ENCODE measurements at places on chromosomes 3 and 15.
A peak's percentile ranks its signal among the peaks of the same experiment; 100 is the strongest.

DNA sequence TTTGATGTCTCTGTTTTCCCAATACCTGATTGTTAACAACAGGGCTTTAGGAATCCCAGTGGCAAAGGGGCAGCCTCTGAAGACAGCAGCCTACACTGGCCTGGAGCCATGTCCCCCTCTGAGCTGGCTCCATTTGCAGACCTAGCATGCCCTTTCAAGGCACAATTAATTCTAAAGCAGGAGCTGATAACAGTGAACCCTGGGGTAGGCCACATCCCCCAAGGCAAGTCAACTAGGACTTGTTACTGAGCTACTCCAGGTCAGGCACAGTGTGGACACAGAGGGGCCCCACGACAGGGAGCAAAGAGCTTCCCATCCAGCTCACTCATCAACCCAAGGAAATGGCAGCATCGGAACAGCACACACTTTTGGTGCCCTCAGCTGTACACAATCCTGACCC is 51.9 kb downstream of the SPSB4 start:
- DNase-seq: peak; percentile 61

- DNase-seq: no peak
Observed at GRCh38 chr3:128012050-128012449, 40.2 kb upstream of the SEC61A1 start.

DNA sequence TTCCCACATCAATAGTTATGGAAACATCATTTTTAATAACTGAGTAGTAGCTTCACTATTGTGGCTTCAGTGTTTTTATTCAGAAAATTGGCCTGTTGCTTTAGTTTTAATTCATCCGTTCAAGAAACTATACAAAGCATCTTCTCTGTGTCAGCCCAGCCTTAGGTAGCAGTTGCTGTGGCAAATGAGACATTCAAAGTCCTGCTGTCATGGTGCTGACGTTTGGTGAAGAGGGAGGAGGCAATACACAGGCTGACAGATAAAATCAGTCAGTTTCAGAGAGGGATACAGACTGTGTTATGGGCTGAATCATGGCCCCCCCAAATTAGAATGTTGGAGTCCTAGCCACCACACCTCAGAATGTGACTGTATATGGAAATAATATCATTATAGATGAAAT is 56.5 kb downstream of the SLC7A14 start:
- no peak for DNase-seq

DNA sequence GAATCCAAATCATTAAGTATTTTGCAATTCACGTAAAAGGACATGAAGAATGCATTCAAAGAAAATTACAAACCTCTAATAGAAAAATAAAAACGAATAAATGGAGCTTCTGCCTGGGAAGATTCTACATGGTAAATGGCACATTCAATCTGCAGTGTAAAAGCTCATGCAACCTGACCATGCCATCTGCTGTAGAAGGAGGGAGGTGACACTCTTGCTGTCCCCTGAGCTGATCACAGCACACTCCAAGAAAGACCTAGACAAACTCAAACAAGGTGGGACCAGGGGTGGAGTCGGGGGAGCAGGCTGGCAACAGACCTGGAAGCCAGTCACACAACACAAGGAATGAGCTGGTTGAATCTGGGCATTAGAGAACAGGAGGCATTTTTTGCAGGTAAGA is 101.8 kb downstream of the BDH1 start:
- peak; percentile 23 for DNase-seq

DNA sequence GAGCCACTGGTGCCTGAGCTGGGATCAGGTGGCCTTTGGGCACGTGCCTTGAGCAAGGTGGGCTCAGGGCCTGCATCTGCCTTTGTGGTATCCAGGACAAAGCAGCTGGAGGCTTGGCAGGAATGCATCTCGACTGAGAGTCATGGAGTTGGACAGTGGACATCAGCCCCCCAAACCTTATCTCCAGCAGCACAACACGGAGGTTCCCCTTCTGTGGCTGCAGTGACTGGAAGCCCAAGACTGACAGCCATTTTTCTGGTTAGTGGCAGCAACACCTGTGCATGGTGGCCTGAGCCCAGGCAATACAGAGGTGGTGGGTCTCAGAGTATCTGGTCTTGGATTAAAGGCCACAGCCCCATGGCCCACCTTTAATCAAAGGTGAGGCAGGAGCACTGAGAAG is 27.8 kb upstream of the TSEN2 start:
- DNase-seq: no peak

DNA sequence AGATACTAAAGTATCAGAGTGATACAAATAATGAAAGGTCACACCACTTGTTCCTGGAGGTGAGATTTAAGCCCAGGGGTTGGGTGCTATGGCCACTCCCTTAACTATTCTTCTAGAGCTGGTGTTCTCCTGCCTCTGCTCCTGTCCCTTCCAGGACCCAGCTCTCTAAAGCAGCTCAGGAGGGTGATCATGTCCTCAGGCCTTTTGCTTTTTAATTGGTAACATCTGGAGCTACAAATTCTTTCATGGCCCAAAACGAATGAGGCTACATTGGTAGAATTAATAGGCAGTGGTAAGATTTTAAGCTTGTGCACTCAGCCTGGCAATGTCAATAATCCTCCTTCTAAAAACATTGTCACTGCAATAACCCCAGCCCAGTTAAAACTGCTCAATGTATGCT is 38.2 kb upstream of the CNOT10 start:
- DNase-seq: no peak

- no peak for DNase-seq
Observed at GRCh38 chr15:100036015-100036414, 302.8 kb upstream of the LYSMD4 start.

- DNase-seq: no peak
Observed at GRCh38 chr3:168511428-168512014, 415.8 kb upstream of the GOLIM4 start.

Data from BE2C (cell line).